ENCODE measurements at places on chromosomes 16 and 17.

GRCh38 chr17:38533241-38533640 is 72.5 kb downstream of the SRCIN1 start:
- no peak for DNase-seq

GRCh38 chr16:15055141-15056053 is 477 bp downstream of the NTAN1 start:
- DNase-seq: no peak

GRCh38 chr16:48647794-48648193 is 37.8 kb upstream of the N4BP1 start:
- DNase-seq: no peak

- DNase-seq: no peak
Measured at GRCh38 chr17:79789943-79790804, 6.7 kb downstream of the CBX8 start.

GRCh38 chr17:17536702-17537101 is 40.5 kb upstream of the RASD1 start:
- no peak for DNase-seq

GRCh38 chr16:54030451-54030850 is 256.1 kb downstream of the IRX3 start:
- no peak for DNase-seq

Measured in T-helper 9 cell (primary cell).